ENCODE measurements at places on chromosomes 3 and 15.
A peak's percentile ranks its signal among the peaks of the same experiment; 100 is the strongest.

- no peak for DNase-seq
These were observed 33.1 kb downstream of the BTD start for GRCh38 chr3:15634671-15635070.

DNA sequence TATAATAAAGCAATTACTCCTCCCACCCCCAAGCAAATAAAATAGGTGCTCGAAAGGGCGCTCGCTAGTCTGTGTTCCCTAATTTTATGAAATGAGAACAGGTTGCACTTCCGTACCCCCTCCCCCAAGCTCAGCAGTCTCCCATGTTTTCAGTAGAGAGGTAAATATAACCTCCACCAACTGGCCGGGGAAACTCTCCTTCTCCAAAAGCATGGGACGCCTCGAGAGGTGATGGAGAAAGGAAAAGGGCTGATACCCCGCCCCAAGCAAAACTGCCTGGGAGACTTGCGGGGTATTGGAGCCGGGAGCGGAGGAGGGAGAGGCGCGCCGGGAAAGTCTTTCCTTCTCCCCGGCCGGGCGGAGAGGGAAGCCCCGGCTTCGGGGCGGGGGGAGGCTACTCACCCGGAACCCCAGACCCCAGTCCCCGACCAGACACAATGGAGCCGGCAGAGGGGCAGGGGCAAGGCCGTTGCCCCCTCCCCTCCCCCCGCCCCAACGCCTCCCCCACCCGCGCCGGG is 605 bp downstream of the DCUN1D1 start:
- DNase-seq, result no peak

DNA sequence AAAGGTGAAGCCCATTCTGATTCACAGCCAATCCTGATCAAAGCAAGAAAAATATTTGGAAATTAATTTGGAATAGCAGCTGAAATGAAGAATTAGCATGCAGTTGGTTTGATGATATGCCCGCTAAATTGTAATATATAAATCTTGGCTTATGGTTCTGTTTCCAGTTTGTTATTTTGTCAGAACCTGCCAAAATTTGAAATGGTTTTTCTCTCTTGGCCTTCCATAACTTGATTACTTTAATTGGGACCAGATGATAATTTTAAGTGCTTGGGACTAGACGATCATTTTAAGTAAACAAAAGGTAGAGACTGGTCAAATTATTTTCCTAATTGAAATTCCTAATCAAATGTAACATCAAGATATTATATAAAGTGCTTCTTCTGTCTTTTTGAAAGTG is 842.4 kb downstream of the TBL1XR1 start:
- DNase-seq, result no peak

- DNase-seq, result no peak
These were observed 21.6 kb upstream of the ZNF280D start for GRCh38 chr15:56754772-56755370.

DNA sequence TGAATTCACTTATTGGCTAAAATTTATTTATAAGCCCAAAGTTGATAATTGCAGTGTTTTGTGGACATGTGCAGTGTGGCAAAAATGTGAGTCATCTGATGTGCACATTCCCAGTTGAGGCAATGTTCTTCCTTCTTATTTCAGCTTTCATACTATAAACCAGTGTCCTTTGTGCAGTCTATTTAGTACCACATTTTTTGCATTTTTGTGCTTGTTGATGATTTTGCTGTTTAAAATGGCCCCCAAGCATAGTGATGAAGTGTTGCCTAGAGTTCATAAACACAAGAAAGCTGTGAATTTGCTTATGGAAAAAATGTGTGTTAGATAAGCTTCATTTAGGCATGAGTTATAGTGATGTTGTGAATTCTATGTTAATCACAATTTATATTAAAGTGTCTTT is 19.4 kb upstream of the IL20RB start:
- no peak for DNase-seq

DNA sequence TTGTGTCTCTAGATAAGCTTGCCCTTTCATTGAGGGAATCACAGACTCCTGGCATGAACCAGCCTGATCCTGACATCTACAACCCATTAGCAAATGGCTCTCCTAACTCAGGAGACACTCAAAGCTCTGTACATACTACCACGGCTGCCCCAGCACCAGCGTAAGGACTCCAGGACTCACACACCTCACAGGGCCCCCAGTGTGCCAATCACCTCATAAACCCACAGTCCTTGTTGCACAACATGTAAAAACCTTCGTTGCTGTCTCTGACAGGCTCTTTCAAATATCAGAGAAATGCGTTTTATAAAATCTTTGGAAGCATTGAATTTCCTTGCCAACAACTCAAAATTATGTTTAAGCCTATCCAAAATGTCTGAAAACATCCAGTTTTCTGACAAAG is 7.3 kb downstream of the FYCO1 start:
- DNase-seq, result no peak

DNA sequence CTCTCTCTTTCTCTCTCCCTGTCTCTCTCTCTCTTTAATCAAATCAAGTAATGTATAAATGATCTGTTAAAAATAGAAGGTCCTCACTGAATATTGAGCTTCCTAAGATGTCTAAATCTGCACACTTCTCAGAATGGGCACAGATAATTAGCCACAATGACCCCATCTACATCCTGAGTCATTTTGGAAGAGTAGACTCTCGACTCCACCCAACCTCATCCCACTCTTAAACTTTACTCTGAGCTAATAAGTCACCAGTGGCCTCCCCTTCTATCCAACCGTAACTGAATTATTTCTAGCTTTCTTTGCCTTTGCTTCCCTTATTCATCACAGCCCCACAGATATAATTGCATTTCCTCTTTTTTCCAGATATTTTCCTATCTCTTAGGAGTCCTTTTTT is 326.5 kb upstream of the ZNF717 start:
- DNase-seq, result no peak

DNA sequence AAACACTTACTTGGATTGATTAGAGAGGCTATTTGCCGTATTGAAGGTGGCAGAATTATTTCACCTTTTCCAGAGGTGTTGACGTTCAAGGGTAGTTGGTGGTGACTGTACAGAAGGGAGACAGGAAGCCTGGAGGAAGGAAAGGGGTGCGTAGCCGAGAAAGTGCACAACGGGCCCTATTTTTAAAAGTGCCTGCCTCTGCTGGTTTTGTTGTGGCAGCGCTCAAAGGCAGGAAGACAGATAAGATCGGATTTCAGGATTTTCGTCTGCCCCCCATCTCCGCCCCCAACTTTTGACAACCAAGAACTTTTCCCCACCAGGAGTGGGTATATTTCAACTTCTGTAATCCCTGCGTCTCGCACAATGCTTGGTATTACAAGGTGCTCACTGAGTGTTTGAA is 38.5 kb downstream of the SMAD3 start:
- no peak for DNase-seq

DNA sequence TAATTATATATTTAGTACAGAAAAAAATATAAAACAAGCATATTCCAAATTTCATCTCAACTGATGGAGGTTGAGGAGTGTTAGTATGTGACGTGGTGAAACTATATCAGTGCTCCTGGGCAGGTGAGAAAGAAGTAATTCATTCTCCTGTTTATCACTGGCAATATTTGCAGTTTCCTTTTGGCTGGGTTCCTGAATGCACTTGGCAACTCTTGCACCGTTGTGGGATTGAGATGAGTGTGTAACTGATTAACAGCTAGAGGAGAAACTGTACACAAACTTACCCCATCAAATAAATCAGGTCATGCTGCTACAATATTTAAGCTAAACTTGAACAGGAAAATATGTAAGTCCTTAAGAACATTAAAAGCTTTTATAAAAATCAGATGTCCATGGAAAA is 2.1 kb upstream of the ATP13A4 start:
- no peak for DNase-seq

DNA sequence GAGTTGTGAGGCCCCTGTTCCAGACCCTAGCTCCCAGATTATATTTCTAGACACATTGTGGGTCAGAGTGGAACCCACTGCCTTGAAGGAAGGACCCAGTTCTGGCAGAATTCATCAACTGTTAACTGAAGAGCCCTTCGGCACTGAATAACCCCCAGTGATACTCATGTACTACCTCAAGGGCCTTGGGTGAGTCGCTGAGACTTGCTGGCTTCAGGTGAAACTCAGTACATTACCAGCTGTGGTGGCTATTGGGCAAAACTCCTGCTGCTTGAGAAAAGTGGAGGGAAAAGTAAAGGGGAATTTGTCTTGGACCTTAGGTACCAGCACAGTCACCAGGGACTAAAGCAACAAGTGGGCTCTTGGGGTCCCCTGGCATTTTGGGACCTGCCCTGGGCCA is 394.9 kb upstream of the EPHA3 start:
- no peak for DNase-seq

GRCh38 chr15:42736793-42737528 is at the start of gene CDAN1:
TSS of gene CDAN1 (minus strand) at chr15:42737128. CDS start at chr15:42737102, 26 bp downstream.
- DNase-seq, result peak; percentile 83

- no peak for DNase-seq
These were observed 52.6 kb upstream of the ATP11B start for GRCh38 chr3:182740710-182741109.

DNA sequence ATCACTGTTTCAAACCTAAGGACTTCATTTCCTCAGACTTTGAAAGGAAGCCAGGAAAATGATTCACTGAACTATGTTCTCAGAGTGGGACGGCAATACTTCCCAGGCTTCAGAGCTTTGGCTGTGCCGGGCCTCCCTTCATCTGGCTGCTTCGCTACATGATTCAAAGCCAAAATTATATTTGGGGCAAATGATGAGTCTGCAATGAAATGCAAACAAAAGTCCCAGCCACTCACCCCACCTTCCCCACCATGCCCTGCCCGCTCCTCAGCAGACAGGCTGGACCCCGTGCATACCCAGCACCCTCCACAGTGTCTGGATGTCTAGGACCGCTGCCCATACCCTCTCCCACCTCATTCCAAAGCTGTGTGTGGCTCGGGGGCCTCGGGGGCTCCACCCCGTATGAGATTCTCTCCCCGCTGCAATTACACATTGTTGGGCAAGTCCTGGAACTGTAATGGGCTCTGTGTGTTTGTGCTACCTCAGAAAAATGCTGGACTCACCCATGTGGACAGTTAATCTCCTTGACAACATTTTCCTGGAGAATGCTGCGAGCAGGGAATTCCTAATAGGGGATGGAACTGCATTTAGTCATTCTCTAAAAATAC is 32.2 kb downstream of the ATP10A start:
- DNase-seq, result no peak

DNA sequence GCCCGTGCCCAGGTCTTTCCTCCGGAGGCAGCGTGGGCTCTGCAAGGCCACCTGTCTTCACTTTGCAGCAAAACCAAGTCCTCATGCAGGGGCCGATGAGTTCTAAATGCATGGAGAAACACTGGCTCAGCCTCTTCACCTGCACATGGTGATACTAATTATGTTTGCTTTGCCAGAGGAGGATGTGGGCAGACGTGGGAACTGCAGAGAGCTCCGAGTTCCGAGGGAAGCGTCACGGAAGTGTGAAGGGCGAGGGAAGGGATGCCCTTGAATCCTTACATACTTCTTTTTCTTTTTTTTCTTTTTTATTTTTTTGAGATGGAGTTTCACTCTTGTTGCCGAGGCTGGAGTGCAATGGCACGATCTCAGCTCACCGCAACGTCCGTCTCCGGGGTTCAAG is 74.8 kb downstream of the GABRG3 start:
- DNase-seq, result no peak

GRCh38 chr3:119560160-119560559 is 746 bp upstream of the CD80 start:
- DNase-seq, result no peak

GRCh38 chr3:189710620-189711402 is 79.6 kb downstream of the TP63 start:
- no peak for DNase-seq

- DNase-seq, result no peak
These were observed 6.1 kb upstream of the LRRC15 start for GRCh38 chr3:194375473-194376240.

- peak; percentile 67 for DNase-seq
These were observed 47.0 kb downstream of the ZBTB20 start for GRCh38 chr3:115099986-115100571.

- DNase-seq, result no peak
These were observed 1.6 kb downstream of the CYP11A1 start for GRCh38 chr15:74365598-74366445.

- DNase-seq, result no peak
These were observed 564.7 kb downstream of the ROBO1 start for GRCh38 chr3:79203144-79203519.

DNA sequence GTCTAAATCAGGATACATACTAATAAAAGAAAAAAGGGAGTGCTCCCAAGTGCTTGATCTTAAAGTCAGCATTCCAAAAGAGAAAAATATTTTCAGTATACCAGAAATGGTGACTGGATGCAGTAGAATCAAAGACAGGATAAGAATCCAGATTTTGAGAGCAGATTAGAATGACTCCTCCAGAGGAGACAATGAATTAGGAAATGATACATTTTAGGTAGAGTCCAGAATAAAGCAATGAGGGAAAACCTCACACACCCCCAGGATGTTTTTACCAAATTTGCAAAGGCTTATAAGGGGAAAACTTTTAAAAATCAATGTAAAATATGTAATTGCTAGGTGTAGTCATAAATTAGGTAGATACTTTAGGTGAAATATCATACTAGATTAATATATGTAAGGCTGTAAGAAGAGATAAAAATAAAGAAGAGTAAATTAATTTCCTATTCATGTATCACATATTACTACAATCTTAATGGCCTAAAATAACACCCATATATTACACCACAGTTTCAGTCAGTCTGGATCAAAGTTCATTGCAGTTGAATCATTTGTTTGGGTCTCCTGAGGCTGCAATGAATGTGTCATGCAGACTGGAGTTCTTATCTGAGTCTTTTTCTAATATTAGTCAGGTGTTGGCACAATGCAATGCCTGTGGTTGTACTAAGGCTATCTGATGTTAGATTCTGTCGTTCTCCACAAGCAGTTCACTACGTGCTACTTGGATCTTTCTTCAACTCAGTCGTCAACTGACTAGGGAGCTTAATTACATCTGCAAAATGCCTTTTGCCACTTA is 547.8 kb upstream of the EPHA6 start:
- no peak for DNase-seq

DNA sequence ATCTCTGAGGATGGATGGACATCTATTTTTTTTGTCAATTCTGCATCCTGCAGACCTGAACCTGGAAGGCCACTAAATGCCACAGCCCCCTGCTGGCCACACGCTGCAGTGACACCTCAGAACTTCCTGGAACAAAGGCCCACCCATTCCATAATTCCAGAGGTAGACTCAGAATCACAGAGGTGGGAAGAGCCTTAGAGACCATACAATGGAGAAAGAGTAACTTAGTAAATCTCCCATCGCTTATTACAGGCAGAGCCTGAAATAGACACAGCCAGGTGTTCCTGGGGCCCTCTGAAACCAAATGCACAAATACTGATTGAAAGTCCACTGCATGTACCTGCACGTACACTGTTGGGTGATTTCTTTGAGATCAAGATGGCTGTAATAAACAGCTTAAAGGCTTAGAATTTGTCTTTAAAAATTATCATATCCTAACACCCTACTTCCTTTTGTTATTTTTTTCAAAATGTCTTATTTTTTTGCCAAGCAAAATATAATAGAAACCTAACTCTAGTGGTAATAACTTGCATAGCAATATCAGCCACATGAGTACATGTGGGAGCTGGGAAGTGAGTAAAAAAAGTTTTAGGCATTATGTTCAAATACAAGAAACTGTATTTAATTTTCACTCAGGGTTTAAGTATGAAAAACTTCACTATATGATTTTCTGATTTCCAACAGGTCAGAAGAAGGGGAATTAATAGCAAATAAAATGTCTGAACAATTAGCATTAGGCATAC is 62.7 kb downstream of the EOMES start:
- DNase-seq, result no peak
